BJ (cell line): ENCODE measurements at places on chromosomes 7 and 10.

DNA sequence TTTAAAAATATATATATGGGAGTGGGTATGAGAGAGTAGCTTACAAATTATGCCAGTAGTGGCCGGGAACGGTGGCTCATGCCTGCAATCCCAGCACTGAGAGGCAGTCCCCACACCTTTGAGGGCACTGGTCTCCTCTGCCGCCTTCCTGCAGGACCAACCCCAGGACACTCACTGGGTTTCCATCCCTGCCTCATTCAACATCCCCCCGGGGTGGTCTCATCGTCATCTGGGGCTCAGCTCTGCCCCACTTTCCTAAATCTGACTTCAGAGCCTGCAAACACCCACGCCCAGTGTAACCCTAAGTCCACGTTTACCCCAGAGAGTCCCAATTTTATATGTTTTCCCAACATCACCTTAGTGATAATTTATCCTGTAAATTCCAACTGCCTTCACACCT lies 96.5 kb downstream of the DIP2C start:
- DNase-seq = no peak

DNA sequence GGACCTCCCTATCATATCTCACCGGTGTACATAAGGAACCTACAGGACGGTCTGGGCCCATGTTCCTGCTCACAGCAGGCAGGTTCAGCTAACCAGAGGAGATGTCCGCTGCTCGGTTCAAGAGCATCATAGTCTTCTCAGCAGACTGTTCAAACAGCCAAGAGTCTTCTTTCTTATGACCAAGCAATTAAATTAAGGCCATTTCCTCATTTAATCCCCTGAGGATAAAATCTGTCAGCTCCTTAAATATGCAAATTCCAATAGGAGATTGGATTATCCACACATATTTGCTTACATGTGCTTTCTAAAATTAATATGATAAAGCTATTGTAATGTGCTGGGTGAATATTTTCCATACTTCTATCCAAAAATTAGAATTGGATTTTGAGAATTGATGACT lies 59.7 kb downstream of the LMBR1 start:
- DNase-seq = no peak

- no peak for DNase-seq
These were observed 113.7 kb downstream of the PHTF2 start for GRCh38 chr7:77912293-77912692.

GRCh38 chr10:4882704-4883078 lies 56.7 kb downstream of the AKR1E2 start:
- DNase-seq = no peak

- no peak for DNase-seq
These were observed 16.4 kb downstream of the RGS10 start for GRCh38 chr10:119526149-119526548.

DNA sequence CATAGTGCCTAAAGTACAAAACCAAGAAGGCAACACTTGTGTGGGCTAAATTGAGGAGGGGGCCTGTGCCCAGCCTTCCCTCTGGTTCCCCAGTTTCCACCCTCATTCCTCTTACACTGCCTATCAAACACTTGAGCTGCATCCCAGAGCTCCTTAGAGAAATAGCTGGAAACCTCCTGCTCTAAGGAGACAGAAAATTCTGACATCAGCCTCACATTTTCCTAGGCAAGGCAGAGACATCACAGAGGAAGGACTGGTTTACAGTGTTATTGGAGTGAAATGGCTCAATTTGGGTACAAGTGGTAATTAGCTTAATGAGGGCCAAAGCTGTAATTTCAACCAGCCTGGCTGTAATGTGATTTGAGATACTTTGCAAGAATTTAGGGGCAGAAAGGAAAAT lies 192.3 kb upstream of the AOAH start:
- no peak for DNase-seq

DNA sequence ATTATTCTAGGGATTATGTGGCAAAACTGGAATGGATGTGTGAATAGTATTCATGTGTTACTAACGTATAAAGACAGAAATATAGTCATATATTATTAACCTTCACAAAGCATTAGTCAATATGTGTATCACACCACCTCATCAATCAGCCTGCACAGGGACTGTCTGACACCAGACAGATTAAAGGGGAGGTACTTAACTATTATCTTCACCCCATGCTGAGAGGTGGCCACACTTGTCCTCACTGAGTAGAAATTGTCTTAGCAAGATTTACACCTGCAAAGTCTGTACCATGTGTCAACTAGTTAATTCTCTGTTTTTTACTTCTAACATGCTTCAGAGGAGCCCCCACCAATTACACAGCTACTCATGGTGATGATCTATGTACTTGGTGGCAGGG lies 146.3 kb upstream of the LRGUK start:
- DNase-seq = no peak

DNA sequence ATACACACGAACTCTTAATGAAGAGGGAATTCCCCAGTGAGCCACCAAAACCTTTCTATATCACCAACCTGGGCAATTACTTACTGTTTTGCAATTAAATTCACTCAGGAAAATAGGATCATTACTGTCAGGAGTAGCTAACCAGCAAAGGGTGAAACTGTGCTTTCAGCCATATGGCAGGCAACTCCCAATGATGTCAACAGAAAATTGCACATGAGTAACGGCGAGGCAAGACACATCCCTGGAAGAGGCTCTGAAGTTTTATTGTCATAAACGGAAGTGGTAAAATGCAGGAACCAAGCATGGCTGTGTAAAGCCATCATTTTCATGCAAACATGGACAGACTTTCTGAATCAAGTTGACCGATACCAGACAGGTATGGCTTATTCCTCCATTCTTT lies 548.9 kb upstream of the AUTS2 start:
- DNase-seq = no peak

GRCh38 chr7:81710751-81711150 lies 59.1 kb downstream of the HGF start:
- no peak for DNase-seq

DNA sequence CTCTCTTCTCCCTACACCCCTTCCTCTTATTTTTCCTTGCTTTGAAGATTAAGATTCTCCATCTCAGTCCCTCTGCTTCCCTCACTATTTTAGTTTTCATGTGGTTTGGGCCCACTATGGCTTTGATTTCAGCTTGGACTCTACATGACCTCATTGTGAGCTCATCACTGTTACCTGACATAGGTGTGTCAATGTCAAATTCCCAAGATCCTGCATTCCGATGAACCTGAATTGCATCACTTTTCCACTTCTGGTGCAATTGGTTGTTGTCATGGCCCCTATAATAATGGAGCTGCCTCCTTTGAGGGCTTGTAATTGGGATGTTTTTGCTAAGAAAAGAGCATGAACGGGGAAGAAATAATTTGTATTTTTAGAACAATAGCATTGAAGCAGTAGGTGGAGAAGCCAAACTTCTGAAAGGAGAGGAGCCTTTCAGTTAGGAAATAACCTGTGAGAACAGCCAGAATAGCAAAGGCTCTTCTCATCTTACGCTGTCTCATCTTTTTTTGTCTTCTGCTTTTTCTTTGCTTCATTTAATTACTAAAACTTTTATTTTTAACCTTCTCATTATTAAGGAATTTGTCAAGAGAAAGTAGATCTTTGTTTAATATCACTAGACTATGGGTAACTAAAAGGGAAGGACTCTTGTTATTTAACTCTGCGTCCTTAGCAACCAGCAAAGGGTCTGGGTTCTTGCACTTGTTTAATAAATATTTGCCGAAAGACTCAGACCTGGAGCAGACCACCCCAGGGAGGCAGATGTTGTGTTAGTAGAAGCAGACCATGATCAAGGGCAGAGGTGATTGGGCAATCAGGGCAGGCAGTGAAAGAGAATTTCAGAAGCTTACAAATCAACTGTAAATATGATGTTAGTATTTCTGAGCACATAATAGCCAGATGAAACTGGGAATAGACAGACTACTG lies 95.4 kb downstream of the TES start:
- no peak for DNase-seq
